Fibroblast of skin of abdomen (primary cell): ENCODE measurements at places on chromosomes 5 and 9.
A peak's percentile ranks its signal among the peaks of the same experiment; 100 is the strongest.

GRCh38 chr5:132253008-132253441, 4.5 kb upstream of the PDLIM4 start:
- no peak for DNase-seq

DNA sequence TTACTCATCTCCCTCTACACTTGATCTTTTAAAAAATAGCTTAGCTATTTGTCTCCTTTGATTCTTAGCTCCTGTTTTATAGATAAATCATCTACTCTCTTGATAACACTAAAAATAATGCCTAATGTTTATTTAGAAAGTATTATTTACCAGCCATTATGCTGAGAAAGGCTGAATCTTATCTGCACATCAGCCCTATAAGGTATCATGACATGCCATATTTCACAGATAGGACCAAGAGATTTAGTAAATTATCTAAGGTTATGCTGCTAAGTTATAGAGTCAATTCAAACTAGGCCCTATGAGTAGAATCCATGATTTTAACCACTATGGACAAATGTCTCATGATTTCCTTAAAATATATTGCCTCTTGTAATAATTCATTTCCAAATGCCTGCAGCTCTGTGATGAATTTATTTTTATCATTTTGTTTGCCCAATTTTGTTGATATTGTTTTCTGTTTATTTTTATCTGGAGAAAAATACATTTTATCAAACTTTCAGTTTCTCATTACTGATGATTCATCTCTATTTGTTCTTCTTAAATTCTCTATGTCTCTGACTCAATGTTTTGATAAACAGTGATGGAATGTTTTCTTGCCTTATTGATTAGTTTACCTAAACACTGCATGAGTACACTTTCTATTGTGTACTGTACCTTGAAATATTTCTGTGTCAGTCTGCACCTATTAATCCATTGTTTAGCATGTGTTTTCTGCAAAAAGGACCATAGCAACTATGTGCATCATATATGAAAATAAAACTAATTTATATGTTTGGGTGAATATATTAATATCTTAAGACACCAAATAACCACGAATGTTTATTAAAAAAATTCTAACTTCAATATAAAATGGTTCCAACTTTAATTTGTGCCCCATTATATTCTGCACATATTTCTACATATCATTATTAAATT, 300.8 kb downstream of the CDH9 start:
- DNase-seq: no peak

DNA sequence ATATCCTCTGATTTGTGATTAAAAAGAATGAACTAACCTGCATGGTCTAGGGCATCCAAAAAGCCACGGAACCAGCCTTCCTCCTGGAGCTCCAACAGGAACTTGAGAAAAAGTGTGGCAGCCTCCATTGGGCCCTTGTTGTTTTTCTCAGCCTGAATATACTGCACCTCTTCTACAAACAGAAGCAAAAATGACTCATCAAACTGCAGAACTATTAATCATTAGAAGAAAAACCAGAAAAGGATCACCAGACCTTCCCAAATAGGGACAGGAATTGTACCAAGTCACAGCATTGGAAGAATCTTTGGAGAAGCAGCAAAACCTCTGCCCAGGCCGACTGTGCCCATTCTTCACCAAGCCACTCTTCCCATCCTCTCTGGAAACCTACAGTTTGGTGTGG, 25.2 kb downstream of the RIGI start:
- DNase-seq: peak; percentile 9

DNA sequence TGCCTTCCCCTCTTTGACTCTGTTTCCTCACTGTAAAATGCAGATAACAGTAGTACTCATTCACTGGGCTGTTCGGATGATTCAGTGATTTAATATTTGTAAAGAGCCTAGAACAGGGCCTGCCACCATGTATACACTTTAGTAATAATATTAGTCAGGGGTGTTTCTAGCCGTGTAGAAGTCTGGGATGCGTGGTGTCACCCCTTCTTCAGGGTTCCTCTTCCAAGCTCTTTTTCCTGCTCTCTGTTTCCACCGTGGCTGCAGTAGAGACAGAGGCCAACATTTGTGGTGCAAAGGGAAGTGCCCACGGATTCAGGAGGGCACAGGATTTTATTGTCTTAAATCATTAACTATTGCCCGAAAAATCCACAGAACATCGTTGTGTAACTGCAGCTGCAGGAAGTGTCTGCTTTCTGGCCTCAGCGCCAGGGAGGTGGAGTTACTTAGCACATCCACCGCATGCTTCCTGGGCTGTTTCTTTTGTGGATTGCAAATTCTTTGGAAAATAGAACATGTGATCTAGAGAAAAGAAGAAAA, 61.7 kb downstream of the TRIO start:
- peak; percentile 80 for DNase-seq

DNA sequence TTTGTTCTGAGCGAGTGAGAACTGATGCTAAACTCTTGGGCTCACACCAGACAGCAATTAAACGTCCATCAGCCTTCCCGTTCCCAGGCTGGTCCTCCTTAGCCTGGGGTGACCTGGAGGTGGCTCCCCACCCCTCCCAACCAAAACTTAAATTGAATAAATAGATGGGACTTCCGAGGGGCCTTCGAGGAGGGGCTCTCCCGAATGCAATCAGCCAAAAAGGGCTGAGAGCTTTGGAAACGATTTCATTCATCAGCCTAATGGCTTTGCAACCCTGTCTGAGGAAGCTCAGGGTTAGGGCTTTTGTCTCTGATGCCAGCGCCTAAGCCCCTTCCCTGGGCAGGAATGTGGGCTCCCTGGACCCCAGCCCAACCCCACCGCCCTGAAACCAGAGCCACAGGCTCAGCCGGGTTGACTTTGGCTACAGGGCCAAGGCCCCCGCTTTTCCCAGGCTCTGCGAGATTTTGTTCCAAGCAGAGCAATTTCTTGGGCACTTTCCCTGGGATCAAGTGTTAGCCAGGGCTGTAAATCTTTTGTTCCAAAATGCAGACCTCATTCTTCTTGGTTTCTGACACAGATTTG, 29.2 kb downstream of the LHX3 start:
- no peak for DNase-seq

DNA sequence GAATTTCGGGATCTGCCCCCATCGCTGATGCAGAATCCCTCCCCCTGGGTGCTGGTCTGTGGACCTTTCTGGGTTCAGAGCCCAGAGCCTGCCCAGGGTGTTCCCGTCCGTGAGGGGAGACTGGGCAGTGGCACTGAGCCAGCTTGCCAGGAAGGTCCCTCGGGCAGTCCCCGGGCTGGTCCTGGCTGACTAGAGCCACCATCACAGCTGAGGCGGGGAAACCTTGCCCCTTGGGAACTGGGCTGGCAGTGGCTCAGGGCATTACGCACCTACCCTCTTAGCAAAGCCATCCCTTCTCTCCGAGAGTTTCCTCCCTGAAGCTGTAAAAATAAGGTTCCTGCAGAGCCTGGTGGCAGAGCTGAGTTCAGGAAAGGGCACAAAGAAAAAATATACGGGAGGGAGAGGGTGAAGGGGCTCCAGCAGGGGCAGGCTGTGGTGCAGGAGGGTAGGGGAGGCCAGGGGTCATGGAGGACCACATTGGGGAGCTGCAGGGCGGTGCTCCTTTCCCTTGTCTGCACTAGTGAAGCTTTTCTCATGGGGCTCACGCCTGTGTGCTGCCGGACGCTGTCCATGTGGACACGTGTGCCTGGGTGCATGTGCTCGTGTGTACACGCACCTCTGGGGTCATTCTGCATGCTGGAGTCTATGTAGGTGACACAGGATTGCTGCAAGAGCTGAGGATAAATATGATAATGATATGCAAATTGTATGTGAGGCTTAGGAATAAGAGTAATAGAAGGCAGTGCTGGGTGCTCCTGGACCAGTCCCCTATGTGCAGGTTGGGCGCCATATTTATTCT, 118.9 kb downstream of the LHX2 start:
- no peak for DNase-seq

GRCh38 chr5:167587772-167588437, 703.5 kb upstream of the WWC1 start:
- DNase-seq: peak; percentile 67

- DNase-seq: no peak
Measured at GRCh38 chr5:59241119-59241518, 652.4 kb downstream of the PDE4D start.

DNA sequence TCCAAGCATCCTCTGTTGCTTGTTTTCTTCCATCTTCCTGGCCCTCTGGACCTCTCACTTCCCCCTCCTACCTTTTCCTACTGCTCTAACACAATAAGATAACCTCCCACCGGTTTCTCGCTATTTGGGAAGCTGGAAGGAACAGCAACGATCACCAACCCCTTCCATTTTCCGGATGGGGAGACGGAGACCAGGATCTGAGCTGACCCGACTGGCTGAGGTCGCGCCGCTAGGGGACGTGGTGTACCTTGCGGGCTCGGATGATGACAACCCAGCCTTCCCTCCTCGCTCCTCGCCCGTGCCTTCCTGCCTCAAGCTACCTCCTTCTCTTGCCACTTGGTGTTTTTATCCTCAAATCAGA, 1.9 kb downstream of the LPAR1 start:
- DNase-seq: peak; percentile 58

GRCh38 chr9:133143639-133144141, 20.0 kb downstream of the GBGT1 start:
- DNase-seq: no peak

DNA sequence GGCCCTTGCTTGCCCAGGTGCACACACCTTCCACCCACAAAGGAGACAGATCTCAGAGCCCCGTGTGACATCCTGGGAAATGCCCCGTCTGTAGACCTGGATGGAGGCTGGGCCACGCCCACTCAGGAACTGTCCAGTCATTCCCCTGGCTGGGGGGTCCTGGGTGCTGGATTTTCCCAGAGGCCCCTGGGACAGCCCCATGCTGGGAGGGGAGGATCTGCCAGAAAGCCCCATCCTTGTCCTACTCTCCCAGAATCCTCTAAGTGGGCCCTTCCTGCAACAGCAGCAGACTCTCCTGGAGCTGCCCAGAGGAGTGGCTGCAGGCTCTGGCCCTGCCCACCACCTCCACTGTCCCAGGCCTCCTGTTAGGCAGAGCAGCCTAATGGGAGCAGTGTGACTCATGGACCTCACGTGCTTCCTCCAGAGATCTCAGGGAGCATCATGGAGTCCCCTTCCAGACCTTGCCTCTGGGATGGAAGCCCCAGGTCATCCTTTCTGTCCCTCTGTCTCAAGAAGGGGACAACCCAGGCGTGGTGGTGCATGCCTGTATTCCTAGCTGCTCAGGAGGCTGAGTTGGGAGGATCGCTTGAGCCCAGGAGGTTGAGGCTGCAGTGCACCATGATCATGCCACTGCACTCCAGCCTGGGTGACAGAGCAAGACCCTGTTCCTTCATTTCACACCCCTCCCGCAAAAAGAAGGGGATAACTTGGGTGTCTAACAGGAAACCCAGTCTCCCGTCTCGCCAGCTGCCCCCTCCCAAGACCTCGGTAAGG, 51.7 kb downstream of the JADE2 start:
- DNase-seq: peak; percentile 48

- peak; percentile 28 for DNase-seq
Measured at GRCh38 chr5:83149671-83150070, 72.3 kb downstream of the XRCC4 start.

DNA sequence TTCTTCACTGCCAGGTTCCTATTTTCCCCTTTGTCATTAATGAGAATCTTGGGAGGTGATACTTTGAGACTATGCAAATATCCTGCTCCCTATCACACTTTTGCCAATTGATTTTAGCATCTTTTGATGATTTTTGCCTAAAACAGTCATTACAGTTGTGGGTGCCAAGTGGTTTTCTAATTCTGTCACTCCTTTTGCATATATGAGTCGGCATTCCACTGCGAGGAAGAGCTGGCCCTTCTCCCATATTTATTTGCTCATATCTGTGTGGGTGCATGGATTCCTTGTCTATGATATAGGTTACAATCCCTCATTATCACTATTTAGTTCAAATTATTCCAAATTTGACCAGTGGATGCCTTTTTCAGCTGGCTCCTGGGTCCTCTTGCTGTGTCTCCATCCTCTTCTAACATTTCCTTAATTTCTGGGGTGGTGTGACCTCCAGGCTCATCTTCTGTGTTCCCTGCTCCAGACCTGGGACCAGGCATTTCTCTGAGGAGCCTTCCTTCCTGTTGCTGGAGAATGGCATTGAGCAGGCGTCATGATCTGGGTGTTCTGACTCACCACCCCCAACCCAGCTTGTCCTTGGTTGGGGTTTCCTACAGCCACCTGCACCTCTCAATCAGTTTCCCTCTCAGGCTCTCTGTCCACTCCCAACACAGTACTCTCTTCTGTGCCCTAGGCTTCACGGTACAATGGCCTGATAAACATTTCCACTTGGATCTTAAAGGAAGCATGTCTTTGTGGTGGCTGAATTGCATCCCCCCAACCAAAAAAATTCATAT, 106.7 kb downstream of the NXNL2 start:
- peak; percentile 27 for DNase-seq

DNA sequence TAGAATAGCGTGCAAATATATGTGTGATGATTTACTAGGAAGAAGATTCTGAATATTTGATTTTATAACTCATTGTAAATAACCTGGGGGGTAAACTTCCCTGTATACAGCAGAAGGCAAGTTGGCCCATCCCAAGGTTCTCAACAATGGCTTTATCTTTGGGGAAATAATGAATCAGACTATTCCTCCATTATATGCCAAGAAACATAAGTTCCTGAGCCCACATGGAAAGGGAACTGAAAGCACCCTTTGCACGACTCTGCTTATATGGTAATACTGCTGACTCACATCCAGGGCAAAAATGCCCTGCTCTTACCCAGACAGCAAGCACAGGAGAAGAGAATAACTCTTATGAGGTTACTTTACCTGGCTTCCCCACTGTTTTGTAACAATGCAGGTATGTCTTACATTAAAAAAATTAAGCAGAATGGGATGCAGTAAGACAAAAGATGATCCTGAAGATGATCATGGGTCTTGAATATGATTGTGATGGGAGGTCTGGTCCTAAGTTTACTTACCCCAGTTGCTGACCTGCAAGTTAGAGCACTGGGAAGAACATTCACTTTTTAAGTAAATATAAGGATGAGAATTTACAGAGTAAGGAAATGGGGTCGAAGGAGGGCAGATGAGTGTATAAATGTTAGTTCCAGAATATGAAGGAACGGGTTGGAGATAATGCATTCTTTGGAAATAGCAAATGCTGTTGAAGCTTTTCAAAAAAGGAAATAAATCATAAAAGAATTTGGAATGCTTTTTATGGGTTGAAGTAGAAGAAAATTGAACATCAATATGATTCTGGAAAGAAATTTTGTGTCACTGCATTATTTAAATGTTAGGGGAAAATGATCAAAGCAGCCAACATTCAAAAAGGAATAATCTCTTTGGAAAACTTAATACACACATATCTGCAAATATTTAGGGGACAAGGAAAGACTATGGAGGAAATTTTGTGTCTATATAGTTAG, 428.4 kb upstream of the MPDZ start:
- peak; percentile 9 for DNase-seq

GRCh38 chr5:58972301-58972700, 389.4 kb downstream of the RAB3C start:
- DNase-seq: peak; percentile 28

GRCh38 chr9:132040808-132041207, 38.9 kb downstream of the MED27 start:
- DNase-seq: no peak

GRCh38 chr5:121726991-121727390, 124.7 kb upstream of the FTMT start:
- DNase-seq: no peak

GRCh38 chr5:126055348-126055729, 367.9 kb upstream of the GRAMD2B start:
- no peak for DNase-seq
